ENCODE measurements at places on chromosomes 6 and 20. TPM values are rescaled to one million over a fixed set of nuclear protein-coding genes. Genes with fewer than 3 reads are reported as not detected.

The PPIL6 gene
- 7.9 TPM for total RNA-seq

The RPN2 gene
- 213 TPM for total RNA-seq

The CDK19 gene
- 26.2 TPM for total RNA-seq

The OPRM1 gene
- not detected for total RNA-seq

The RCAN2 gene
- total RNA-seq, result 23.3 TPM

The RFX6 gene
- 28.7 TPM for total RNA-seq

- DNase-seq, result no peak
Observed at GRCh38 chr20:11459090-11459890, 458.4 kb upstream of the BTBD3 start.

DNA sequence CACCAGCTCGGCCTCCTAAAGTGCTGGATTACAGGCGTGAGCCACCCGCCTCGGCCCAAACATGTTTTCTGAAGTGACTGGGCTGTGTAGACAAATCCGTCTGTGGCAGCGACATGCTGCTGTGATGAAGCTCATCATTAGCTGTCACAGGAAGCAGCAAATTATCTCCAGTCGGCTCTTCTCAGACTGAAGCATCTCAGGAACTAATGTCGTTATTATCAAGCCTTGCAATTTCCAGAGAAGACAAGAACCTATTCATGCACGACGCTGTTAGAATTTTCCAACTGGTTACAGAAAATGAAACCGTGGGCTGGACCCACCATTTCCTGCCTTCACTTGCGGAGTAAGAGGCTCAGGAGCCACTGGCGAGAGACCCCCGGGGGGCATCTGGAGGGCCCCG, 17.1 kb upstream of the NTSR1 start:
- DNase-seq, result no peak

- no peak for DNase-seq
Observed at GRCh38 chr6:107613651-107614379, 123.9 kb downstream of the SOBP start.

DNA sequence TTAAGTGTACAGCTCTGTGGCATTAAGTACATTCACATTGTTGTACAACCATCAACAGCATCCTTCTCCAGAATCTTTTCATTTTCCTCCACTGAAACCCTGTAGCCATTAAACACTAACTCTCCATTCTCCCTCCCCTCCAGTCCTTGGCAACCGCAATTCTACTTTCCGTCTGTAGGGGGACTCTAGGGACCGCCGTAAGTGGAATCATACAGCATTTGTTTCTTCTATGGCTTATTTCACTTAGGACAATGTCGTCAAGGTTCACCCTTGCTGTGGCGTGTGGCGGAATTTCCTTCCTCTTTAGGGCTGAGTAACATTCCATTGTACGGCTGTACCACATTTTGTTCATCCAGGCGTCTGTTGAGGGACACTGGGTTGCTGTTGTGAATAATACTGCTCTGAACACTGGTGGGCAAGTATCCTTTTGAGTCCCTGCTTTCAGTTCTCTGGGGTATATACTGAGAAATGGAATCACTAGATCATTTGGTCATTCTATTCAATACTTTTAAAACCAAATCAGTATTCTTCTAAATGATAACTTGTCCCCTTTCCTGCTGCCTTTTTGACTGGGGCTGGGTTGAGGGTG, 50.7 kb downstream of the PPP1R3G start:
- no peak for DNase-seq

DNA sequence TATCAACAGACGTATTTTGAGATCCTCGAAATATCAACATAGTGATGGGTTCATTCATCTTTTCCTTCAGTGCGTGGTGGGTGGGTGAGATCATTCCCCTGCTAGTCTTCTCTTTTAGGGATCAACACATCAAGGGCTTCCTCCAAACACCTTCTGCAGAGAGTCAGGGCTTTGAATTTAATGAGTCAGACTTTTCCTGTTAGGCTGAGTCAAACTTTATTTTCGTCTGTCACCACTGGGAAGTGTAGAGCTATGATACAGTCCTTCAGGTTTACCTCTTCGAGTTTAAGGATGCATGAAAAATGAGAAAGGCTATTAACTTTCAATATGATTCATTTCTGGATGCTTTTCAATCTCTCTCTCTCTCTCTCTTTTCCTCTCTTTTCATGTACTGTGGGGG, 189.1 kb downstream of the BMP2 start:
- DNase-seq, result no peak

DNA sequence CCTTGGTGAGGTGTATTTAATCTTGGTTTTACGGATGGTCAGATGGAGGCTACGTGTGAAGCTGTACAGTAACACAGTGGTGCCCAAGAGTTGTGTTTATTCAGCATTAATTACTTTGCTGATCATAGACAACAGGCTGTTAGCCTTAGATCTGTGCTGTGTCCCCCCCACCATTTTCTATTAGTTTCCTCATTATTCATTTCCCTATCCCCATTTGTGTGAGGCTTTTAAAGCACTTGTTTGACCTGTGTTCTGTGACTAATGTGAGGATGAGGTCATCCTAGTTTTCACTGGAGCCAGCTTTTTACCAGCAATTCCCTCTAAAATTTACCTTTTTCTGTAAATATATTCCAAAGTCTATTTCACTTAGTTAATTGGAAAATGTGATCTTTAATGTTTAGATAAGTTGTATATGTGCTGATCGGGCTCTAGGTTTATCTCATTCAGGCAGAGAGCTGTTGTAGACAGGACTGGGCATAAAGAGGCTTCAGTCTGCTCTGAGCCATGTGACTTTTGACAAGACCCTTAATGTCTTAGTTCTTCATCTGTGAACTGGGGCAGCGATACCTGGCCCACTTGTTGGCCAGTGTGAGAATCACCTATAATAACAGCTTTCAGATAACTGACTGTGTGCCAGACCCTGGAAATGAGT, 8.4 kb downstream of the MAPRE1 start:
- no peak for DNase-seq

DNA sequence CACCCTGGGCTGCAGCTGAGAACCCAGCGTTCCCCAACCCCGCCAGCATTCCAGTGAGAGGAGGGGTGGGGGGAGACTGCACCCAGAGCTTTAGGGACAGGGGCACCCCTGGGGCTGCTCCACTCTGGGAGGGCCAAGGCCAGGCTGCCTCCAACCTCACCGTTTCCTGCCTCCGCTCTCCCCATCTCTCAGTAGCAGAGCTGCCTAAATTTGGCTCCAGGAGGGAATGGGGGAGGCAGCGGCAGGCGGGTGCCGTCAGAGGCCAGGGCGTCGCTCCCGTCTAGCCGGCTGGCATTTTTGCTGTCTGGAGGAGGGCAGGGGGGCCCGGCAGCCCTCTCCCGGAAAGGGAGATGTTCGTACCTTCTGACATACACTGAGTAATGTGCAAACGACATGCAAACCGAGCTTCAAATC, 46.6 kb downstream of the NOL4L start:
- DNase-seq, result no peak

GRCh38 chr20:53163486-53163885, 191.3 kb downstream of the TSHZ2 start:
- DNase-seq, result no peak

- DNase-seq, result peak; percentile 71
Observed at GRCh38 chr20:23441850-23442313, 2.4 kb downstream of the CSTL1 start.

DNA sequence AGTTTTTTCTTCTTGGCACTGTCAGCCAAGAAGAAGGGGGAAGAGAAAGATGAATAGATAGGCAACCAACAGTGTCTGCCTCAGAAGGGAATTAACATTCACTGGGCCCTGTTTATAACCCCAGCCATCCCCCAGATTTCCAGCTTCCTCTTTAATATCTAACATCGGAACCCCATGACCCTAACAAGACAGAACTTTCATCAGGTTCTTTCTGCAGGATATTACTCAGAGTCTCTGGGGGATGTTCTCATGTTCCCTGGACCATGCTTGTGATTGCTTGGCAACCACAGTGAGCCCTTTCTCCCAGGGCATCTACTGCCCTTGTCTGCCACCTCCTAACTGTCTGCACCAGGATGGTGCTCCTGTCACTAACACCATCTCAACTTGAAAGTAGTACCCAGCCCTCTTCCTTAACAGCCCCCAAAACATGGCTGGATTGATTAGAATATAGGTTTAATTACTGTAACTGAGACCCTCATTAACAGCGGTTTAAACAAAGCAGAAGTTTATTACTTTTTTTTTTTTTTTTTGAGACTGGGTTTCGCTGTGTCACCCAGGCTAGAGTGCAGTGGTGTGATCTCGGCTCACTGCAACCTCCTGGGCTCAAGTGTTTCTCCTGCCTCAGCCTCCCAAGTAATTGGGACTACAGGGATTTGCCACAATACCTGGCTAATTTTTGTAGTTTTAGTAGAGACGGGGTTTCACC, 12.0 kb upstream of the PTPN1 start:
- DNase-seq, result no peak

DNA sequence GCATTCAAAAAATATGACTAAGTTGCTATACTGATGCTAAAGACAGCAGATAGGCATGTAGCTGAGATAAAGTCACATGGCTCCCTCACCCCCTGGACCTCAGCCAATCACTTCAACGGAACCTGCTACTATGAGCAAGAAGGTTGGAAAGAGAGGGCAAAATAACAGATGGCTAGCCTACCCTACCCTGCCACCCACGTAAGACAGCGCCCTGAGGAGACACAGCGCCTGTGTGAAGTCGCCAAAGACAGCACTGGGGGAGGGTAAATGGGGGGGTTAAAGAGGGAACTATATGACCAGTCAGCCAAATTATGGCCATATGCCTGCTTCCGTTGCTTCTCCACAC, 163.2 kb downstream of the RALGAPA2 start:
- DNase-seq, result no peak

DNA sequence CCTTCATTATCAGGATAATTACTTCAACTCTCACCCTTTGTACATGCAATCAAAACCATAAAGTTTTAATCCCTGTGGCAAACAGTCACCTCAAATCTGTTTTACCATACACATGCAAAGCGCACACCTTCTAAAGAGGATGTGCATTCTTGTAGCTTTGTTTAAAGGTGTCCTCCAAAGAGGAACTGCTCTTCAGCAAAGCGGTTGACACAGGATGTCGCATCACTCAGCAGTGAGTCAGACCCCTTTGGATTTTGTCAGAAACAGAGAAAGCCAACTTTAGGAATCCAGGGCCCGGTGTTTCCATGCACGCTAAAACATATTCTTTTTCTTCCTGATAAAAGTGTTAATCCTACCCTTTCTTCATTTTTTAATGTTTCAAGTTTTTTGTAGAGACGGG, 268.3 kb upstream of the ARID1B start:
- no peak for DNase-seq

- DNase-seq, result no peak
Observed at GRCh38 chr20:22473293-22473692, 111.1 kb downstream of the FOXA2 start.

GRCh38 chr20:845941-846893, 12.7 kb downstream of the FAM110A start:
- DNase-seq, result no peak

DNA sequence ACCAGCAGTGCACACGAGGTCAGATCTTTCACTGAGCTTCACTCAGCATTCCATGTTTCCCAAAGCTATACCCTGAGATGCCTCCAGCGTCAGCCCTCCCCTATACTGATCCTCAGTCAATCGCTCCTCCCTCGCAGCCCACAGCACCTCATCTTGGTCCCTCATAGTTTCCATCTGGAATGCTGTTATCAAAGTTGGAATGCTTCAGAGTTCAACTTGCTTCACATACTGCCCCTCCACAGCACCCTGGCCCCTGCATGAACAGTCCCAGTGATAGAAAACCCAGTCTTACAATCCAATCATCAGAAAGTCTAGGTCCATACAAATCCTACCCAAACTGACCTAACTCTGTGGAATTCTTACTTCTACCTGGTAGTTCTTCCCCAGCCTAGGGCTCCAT, 20.0 kb downstream of the SPAG4 start:
- DNase-seq, result no peak

DNA sequence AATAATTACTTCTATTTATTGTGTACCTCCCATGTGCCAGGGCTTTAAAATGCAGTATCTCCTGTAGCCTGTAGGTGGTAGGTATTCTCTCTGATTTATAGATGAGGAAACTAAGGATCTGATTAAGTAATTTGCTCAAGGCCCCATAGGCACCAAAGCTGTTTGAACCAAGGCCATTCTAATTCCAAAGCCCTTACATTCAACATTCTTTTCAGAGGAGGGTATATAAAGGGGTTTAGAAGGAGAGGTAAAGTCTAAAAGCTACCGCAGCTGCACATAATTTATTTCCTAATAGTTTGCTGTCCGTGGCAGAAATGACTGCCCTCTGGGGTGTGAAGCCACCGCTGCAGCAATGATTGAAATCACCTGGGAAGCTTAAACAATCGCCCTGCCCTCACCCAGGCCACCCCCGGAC, 95.0 kb upstream of the FAM8A1 start:
- DNase-seq, result no peak

GRCh38 chr6:143772116-143773086, 70.7 kb upstream of the LTV1 start:
- no peak for DNase-seq

GRCh38 chr6:161101517-161101916, 109.9 kb downstream of the MAP3K4 start:
- no peak for DNase-seq

DNA sequence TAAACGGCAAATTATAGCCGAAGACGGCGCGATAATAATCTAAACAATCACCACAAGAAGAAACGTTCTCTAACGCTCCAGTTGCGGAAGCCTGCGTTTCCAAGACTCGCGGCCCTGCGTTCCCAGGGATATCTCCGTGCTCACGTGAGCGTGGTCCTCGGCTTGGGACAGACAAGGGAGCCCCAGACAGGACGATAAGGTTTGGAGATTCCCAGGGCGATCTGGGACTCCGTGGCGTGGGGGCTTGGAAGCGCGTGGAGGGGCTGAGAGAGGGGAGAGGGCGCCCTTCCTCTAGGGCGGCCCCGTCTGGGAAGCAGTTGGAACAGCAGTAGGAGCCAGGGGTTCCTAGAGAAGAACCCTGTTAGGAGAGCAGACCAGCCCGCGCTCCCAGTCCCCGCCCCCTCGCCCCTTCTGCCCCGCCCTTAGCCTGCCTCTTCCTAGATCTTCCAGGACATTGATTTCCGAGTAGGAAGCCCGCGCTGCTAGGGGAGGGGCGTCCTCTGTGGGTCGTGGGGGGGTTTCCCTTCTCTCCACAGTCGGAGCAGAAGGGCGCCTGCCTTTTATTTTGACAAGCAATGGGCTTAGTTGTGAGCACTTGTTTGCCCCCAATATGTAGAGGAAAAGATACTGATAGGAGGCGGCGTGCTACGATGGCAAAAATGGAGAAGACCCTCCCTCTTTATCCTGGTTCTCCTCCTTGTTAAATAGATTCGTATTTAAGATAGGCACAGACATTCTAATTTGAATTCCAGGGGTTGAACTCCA, 10.6 kb downstream of the NRN1 start:
- DNase-seq, result peak; percentile 44
